Peyer's patch (tissue), 4 donors: ENCODE measurements at places on chromosomes 1 and 21. TPM values are rescaled to one million over a fixed set of nuclear protein-coding genes. Genes with fewer than 3 reads are reported as not detected.
A peak's percentile ranks its signal among the peaks of the same experiment; 100 is the strongest.

Gene DIRAS3
- 1.1 TPM for total RNA-seq

DNA sequence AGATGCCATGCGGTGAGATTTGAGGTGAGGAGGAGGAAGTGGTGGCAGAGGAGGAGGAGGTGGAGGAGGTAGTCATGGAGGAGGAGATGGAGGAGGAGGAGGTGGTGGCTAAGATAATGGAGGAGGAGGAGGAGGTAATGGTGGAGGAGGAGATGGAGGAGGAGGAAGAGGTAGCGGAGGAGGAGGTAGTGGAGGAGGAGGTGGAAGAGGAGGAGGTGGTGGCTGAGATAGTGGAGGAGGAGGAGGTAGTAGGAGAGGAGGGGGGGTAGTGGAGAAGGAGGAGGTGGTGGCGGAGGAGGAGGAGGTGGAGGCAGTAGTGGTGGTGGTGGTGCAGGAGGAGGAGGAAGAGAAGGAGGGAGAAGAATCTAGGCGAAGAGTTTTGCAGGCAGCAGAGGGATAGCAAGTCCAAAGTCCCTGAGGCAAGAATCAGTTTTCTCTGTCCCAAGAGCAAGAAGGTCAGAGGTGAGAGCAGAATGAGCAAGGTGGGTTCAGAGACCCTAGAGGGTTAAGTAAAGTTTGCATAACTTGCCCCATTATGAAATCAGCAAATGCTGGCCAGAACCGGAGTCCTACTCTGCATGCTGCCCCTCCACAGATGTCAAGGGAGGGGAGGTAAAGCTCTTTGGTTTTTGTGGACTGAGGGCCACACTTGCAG is 38.9 kb upstream of the GNPAT start:
- no peak overlapping the region for H3K4me3 ChIP-seq
- H3K27ac ChIP-seq: no peak overlapping the region
- DNase-seq: peak; percentile 16
- H3K36me3 ChIP-seq: no peaks in the 10 kb centered on the region
- H3K27me3 ChIP-seq: no peaks in the 10 kb centered on the region

- H3K27me3 ChIP-seq: no peaks in the 10 kb centered on the region
- H3K36me3 ChIP-seq: no peaks in the 10 kb centered on the region
- DNase-seq: no peak
- no peaks in the 10 kb centered on the region for H3K4me1 ChIP-seq
These were observed 80.8 kb upstream of the UBE2U start for GRCh38 chr1:64122588-64122987.

DNA sequence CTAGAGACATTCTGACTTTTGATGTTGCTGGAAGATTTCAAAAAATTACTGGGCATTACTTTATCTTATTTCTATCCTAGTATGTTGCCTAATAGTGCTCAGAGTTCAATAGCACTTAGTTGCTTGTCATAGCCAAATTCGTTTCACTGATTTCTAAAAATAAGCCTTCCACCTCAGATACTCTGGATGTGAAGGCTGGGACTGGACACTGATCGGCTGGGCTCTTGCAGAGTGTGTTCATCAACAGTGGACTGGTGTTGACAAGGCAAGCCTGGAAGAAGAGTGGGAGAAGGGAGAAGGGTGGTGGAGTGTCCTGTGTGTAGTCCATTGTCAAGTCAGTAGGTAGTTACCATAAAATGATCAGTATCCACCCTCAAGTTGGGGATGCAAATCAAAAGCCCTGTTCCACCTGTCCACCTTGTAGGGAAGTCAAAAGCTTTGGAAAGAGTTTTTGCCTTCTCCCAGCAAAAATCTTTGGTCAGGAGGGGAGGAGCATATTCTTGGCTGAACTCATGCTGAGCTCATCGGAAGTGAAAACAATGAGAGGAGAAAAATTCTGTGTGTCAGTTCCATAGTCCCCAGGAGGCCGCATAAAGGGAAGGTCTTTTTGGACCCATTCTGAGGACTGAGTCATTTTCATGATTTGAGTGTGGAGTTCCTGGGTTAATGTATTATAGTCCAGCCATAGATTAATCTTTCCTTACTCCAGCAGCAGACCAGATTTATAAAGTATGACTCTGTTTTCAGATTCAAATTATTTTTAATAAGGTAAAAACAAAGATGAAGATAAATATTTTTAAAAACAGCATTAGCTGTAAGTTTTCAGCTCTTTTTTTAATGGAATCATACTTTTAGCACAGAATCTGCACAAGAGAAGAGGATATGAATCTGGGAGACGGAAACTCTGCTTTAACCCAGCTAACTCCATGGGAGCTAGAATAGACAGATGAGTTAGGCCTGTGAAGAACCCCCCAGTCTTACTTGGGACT is 99.5 kb upstream of the BMP8A start:
- peaks cover 33% of the 10 kb centered on the region for H3K36me3 ChIP-seq
- no peak for DNase-seq
- no peaks in the 10 kb centered on the region for H3K27me3 ChIP-seq
- H3K4me3 ChIP-seq: no peak overlapping the region
- peak overlapping the region; percentile 30 for H3K27ac ChIP-seq

Gene SRM
- total RNA-seq: 9.3 TPM

DNA sequence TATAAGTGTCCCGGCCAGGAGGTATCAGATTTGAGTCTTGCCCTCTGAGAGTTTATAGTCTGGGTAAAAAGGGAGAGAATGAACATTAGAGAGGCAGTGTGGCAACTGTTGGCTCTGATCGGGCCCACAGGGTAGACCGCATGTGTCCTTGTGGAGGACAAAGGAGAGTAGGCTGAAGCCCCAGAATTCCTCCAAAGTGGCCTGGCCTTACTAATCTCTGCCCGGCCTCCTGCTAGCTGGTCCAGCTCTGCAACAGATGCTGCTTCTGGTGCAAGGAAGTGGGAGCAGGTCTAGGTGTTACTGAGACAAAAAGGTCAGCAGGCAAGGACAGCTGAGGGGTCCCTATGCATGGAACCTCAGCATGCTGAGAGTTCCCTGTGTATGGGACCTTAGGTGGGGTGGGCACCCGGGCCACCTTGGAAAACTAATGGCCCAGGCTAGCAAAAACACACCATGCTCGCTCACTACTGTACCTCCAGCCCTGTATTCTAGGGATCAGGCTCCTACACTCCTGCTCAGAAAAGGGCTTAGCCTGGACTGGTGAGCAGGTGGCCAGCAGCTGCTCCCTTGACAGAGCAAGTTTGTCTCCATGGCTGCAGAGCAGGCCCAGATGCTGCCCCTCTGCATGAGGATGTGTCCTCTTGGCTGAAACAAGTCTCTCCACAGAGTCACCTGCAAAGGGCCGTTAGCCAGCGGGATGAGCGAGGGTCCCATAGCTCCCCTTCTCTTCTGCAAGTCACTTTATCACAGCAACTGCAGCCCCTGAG is 30.3 kb upstream of the RGS16 start:
- no peaks in the 10 kb centered on the region for H3K27me3 ChIP-seq
- no peaks in the 10 kb centered on the region for H3K4me1 ChIP-seq
- H3K36me3 ChIP-seq: no peaks in the 10 kb centered on the region
- no peak overlapping the region for H3K4me3 ChIP-seq
- no peak for DNase-seq
- no peak overlapping the region for H3K27ac ChIP-seq

DNA sequence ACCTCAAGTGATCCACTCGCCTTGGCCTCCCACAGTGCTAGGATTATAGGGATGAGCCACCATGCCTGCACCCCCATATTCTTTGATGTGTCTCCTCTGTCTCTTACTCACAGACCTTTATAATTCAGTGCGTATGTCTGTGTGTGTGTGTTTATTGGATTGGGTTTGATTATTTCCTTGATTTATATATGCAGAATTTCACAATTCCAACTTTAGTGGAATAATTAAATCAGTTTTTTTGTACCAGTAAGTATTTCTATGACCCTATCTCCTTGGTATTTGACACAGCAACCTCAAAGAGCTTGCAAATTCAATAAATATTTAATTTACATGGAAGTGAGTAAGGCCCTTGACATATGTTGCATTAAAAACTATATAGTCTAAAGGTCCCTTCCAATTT is 333.9 kb upstream of the ADAMTS5 start:
- H3K4me3 ChIP-seq: no peak overlapping the region
- H3K36me3 ChIP-seq: no peaks in the 10 kb centered on the region
- H3K27ac ChIP-seq: no peak overlapping the region
- no peaks in the 10 kb centered on the region for H3K4me1 ChIP-seq

DNA sequence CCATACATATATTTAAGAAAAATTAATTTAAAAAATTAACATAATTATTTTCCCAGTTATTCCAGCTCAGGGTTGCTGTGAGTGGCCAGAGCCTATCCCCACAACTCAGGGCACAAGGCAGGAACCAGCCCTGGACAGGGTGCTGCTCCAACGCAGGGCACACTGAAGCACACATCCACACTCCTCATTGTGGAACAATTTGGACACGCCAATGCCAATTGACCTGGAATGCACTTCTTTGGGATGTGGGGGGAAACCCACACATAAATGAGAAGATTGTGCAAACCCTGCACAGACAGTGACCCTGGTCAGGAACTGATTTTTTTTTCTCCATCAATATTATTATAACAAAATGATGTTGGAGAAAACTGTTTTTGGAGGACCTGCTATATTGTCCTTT is 23.4 kb downstream of the SAMSN1 start:
- no peak overlapping the region for H3K27ac ChIP-seq
- no peaks in the 10 kb centered on the region for H3K36me3 ChIP-seq
- no peaks in the 10 kb centered on the region for H3K27me3 ChIP-seq
- H3K4me1 ChIP-seq: no peaks in the 10 kb centered on the region
- H3K4me3 ChIP-seq: no peak overlapping the region

GRCh38 chr1:108590957-108591356 is 31.1 kb downstream of the EEIG2 start:
- DNase-seq: no peak
- no peaks in the 10 kb centered on the region for H3K36me3 ChIP-seq
- peaks cover 9% of the 10 kb centered on the region for H3K4me1 ChIP-seq
- H3K27ac ChIP-seq: no peak overlapping the region
- no peaks in the 10 kb centered on the region for H3K27me3 ChIP-seq

GRCh38 chr1:109790735-109791494 is 27.2 kb upstream of the EPS8L3 start:
- H3K4me1 ChIP-seq: peaks cover 9% of the 10 kb centered on the region
- H3K27me3 ChIP-seq: no peaks in the 10 kb centered on the region
- H3K36me3 ChIP-seq: no peaks in the 10 kb centered on the region
- no peak overlapping the region for H3K4me3 ChIP-seq
- peak; percentile 58 for DNase-seq

DNA sequence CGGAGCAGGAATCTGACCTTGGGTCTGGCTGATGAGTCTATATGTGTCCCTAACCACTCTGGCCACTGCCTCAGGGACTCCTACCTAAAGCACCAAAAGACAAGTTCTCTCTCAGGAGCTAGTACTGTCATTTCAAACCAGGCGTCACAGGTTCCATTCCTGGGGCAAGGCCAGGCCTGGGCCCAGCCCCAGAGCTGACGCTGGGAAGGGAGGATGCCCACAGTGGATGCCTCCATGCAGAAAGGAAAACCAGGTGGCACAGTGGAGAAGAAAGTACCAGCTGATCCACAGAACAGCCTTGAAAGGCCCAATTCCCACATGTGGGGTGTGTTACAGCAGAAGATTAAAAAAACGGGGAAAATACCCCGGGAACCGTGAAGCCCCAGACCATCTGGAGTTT is 77.4 kb downstream of the DMRTB1 start:
- no peaks in the 10 kb centered on the region for H3K4me1 ChIP-seq
- no peaks in the 10 kb centered on the region for H3K27me3 ChIP-seq
